ENCODE measurements at places on chromosomes 12 and 14. TPM values are rescaled to one million over a fixed set of nuclear protein-coding genes. Genes with fewer than 3 reads are reported as not detected.

DNA sequence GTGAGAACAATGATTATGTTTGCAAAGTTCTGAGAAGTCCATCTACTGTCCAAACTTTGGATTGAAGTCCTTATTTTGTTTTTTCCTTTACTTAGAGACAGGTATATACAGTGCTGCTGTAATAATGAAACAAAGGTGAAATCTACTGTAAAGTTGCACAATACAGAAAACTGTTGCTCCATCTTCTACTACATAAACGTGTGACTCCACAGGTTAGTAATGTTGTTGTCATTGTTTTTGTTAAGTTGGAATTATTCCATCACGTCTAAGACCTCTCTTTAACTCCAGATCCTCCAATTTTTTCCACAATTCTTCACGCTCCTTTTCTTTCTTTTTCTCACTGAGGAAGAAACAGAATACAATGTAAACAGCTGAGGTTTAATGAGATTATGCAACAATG is 57.0 kb upstream of the GPHB5 start:
- DNase-seq = no peak

The PRICKLE1 gene
- total RNA-seq = 10.2 TPM

DNA sequence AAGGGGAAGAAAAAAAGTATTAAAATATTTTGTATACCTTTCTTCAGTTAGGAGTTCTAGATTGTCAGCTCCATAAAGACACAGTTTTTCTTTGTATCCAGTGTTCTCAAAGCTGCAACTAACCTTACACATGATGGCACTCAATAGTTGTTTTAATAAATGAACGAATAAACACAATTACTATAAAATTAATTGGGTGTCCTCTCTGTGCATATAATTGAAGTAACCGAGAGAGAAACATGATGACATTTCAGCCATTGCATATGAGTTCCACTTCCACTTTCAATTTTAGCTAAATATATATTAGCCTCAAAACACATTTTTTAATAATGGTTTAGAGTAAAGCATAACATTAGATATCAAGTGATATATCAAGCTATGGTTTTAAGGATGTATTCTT is 671.2 kb downstream of the LRFN5 start:
- DNase-seq = no peak

The LRRC10 gene
- not detected for total RNA-seq

DNA sequence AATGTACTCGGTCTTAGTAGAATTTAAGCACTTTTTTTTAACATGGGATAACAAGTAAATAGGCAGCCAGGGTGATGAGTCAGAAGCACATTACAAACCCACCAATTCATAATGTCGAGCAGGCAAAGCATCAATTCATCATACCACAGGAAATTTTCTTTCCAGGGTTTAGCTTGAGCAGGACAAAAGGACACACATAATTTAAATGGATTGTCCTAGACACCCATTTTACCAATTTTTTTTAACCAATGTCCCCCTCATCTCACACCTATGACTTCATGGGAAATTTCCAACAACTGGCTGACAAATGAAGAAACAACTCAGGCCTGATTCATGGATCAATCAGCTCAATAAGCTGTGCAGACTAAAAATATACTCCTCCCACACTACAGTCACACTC is 58.8 kb upstream of the FOXG1 start:
- no peak for DNase-seq

DNA sequence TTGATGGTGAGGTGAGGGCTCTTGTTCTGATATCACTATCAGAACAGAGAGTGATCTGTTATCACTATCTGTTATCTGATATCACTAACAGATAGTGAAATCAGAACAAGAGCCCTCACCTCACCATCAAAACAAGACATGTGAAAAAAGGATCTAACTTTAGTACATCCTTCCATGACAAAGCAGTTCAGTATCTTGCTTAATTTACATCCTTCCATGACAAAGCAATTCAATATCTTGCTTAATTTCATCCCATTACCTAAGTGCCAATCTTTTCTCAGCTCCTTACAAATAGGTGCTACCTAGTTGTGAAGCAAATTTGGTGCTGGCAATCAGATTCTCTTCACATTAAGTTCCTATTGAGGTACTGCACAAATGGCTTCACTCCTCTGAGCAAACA is 1865.6 kb upstream of the FLRT2 start:
- DNase-seq = no peak

- no peak for DNase-seq
Measured at GRCh38 chr12:4421590-4422031, 24.0 kb downstream of the FGF6 start.

DNA sequence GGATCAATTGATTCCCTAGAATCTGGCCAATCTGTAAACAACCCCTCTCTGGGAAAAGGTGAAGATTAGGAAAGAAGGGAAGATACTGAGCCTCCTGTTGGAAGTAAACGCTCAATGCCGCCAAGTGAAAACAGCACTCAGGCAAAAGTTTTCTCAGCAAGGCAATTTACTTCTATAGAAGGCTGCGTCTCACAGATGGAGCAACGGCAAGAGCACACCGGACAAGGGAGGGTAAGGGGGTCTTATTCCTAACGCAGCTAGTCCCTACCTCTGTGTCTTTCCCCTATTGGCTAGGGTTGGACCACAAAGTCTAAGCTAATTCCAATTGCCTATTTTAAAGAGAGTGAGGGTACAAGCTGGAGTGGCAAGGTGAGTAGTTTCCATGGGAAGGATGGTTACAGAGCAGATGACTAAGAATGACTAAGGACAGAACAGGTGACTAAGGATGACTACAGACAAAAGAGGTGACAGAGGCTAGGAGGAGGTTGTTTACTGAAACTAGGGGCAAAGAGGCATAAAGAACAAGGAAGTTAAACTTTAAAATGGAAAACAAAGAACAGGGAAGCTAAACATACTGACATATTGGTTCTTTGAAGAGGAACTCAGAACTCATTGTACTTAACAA is 5.6 kb upstream of the TTC9 start:
- no peak for DNase-seq

- DNase-seq = no peak
Measured at GRCh38 chr12:102388469-102388868, 91.9 kb downstream of the IGF1 start.
